ENCODE measurements at places on chromosomes 11 and 22. TPM values are rescaled to one million over a fixed set of nuclear protein-coding genes. Genes with fewer than 3 reads are reported as not detected.
A peak's percentile ranks its signal among the peaks of the same experiment; 100 is the strongest.

GRCh38 chr11:65217441-65218423 is 36.0 kb downstream of the CAPN1 start:
- H3K27me3 ChIP-seq: no peaks in the 10 kb centered on the region
- no peaks in the 10 kb centered on the region for H3K36me3 ChIP-seq
- DNase-seq: no peak
- H3K4me1 ChIP-seq: no peaks in the 10 kb centered on the region
- no peak overlapping the region for H3K27ac ChIP-seq
- H3K4me3 ChIP-seq: no peak overlapping the region

DNA sequence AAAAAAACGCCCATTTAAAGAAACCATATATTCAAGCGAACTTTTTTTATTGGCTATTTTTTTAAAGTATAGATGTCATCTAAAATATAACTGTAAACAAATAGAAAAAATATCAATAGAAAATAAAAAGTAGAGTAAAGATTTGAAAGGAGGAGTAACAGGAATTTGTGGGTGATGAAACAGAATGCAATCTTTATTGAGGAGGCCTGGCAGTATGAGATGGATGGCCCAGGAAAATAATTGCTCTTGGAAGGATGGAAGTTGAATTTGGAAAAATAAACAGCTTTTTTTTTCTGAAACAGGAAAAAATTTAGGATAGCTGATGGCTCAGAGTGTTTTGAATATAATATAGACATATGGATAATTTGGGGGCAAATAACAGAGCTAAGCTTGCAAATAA is 219.0 kb downstream of the CASP12 start:
- no peak overlapping the region for H3K27ac ChIP-seq
- H3K4me3 ChIP-seq: no peak overlapping the region
- DNase-seq: no peak
- H3K4me1 ChIP-seq: no peaks in the 10 kb centered on the region

- no peaks in the 10 kb centered on the region for H3K4me1 ChIP-seq
- no peak overlapping the region for H3K27ac ChIP-seq
- H3K4me3 ChIP-seq: no peak overlapping the region
- H3K36me3 ChIP-seq: peaks cover 74% of the 10 kb centered on the region
- H3K27me3 ChIP-seq: no peaks in the 10 kb centered on the region
These were observed 43.9 kb downstream of the RRM1 start for GRCh38 chr11:4138497-4138896.

- no peaks in the 10 kb centered on the region for H3K27me3 ChIP-seq
- no peak for DNase-seq
- H3K4me3 ChIP-seq: peak overlapping the region; percentile 32
- H3K27ac ChIP-seq: peak overlapping the region; percentile 3
- peaks cover 7% of the 10 kb centered on the region for H3K4me1 ChIP-seq
These were observed 71.4 kb downstream of the EFCAB6 start for GRCh38 chr22:43740587-43741270.

GRCh38 chr11:27757953-27758352 is 57.7 kb upstream of the BDNF start:
- H3K4me3 ChIP-seq: no peak overlapping the region
- no peaks in the 10 kb centered on the region for H3K4me1 ChIP-seq
- DNase-seq: no peak
- no peak overlapping the region for H3K27ac ChIP-seq
- no peaks in the 10 kb centered on the region for H3K36me3 ChIP-seq

- H3K4me3 ChIP-seq: no peak overlapping the region
- no peaks in the 10 kb centered on the region for H3K36me3 ChIP-seq
- H3K4me1 ChIP-seq: no peaks in the 10 kb centered on the region
These were observed 5.2 kb upstream of the IL17RA start for GRCh38 chr22:17079572-17079971.

DNA sequence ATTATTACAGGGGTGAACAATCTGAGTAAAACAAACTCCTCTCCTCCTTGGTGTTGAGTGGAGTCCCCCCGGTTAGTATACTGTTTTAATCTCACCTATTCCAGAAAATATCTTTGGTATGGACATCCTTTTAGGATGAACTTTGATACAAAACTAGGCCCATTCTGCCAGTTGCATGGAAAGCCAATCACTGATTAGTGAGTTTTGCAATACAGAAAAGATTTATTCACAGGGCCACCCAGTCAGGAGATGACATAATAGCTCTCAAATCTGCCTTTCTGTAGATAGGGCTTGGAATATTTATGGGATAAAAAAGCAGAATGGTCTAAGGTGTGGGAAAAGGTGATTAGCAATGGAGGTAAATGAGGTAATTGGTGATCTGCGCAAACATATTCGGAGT is 30.3 kb upstream of the SLC22A25 start:
- no peaks in the 10 kb centered on the region for H3K27me3 ChIP-seq
- no peak overlapping the region for H3K4me3 ChIP-seq
- no peaks in the 10 kb centered on the region for H3K36me3 ChIP-seq
- DNase-seq: no peak
- H3K4me1 ChIP-seq: no peaks in the 10 kb centered on the region

DNA sequence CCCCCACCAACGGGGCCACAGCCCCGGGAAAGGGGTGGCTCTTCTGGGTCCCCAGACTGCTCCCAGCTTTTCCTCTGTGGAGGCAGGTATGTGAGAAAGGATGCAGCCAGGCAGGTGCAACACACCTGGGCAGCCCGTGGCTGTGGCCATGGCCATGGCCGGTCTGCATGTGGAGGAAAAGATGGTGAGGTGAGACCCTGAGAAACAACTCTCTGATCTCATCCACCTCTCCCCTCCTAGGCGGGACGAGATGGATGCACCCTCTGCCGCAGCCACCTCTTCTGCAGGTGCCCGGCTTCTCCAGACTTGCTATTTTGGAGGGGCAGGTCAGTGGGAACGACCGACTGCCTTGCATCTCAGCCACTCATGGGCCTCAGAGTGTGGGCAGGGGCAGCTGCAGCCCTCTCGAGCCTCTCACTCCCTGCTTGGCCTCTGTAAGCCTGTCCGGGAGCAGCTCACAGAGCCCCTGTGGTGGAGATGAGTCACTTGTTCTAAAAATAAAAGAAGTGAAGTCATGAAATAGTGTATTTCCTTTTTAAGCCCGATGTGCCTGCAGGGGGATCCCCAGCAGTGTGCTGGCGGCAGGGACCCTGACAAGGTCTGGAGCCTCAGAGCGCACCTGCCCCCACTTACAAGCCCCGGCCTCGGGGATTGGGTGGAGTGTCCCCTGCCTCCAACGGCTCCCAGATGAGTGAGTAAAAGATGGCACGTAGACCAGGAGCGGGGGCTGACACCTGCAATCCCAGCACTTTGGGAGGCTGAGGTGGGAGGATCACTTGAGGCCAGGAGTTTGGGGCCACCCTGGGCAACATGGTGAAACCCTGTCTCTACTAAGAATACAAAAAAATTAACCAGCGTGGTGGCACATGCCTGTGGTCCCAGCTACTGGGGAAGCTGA is 10.7 kb downstream of the SMIM38 start:
- peaks cover 19% of the 10 kb centered on the region for H3K4me1 ChIP-seq
- H3K4me3 ChIP-seq: no peak overlapping the region
- no peak overlapping the region for H3K27ac ChIP-seq

GRCh38 chr22:45886540-45886939 is 90.4 kb downstream of the WNT7B start:
- H3K4me1 ChIP-seq: peaks cover 19% of the 10 kb centered on the region
- peaks cover 48% of the 10 kb centered on the region for H3K27me3 ChIP-seq
- H3K27ac ChIP-seq: no peak overlapping the region
- H3K4me3 ChIP-seq: no peak overlapping the region
- DNase-seq: no peak

DNA sequence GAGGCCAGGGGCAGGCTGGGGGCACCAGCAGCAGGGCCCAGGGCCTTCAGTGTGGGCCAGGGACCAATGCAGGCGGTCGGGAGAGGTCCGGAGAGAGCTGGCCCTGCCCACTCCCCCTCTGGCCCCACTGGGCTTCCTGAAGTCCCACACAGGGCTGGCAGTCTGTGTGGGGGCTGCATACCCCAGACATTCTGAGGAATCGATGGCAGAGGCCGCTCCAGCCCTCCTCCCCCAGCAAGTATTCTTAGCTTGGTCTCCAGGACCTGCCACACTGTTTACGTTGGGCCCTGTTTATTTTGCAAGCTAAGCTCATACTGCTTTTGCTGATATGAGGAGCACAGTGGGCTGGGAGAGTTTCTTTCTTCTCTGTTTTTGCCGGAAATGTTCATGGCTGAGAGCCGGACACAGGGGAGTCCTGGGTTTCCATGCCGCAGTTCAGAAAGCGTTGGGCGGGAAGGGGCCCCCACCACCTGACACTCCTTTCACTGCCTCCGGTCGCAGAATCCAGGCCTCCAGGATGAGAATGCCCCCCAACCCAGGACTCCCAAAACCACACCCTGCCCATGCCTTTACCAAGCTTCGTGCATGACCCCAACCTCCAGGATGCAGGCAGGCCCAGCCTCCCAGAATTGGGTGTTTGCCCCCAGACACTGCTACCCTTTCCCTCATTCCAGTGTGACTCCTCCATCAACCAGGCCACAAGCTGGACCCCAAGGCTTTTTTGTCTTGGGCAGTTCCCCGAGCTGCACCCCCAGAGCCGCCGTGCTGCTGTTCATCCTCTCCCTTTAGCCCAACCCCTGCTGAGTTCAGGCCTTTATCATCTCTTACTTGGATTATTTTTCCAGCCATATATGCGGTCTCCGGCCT is 81.8 kb upstream of the KCNQ1OT1 start:
- H3K27me3 ChIP-seq: no peaks in the 10 kb centered on the region
- H3K36me3 ChIP-seq: no peaks in the 10 kb centered on the region
- DNase-seq: peak; percentile 10

- H3K4me1 ChIP-seq: peaks cover 5% of the 10 kb centered on the region
- H3K4me3 ChIP-seq: no peak overlapping the region
- no peaks in the 10 kb centered on the region for H3K27me3 ChIP-seq
- H3K27ac ChIP-seq: no peak overlapping the region
These were observed 48.4 kb upstream of the CRTAM start for GRCh38 chr11:122789907-122790306.

GRCh38 chr11:21323617-21324016 is 654.2 kb downstream of the NELL1 start:
- H3K4me1 ChIP-seq: no peaks in the 10 kb centered on the region
- no peak for DNase-seq
- no peak overlapping the region for H3K4me3 ChIP-seq
- no peak overlapping the region for H3K27ac ChIP-seq
- H3K36me3 ChIP-seq: no peaks in the 10 kb centered on the region

The RAB38 gene
- total RNA-seq: 0.31 TPM

The CLNS1A gene
- total RNA-seq: 81.5 TPM

The TCIRG1 gene
- total RNA-seq: 15.2 TPM

The ACRV1 gene
- not detected for total RNA-seq
